ENCODE measurements at places on chromosomes 13 and 19.

- no peak for DNase-seq
Measured at GRCh38 chr13:86399572-86399971, 600.4 kb upstream of the SLITRK6 start.

- DNase-seq: no peak
Measured at GRCh38 chr19:14078411-14078810, 5.8 kb downstream of the MISP3 start.

- DNase-seq: no peak
Measured at GRCh38 chr13:20227288-20227687, 4.8 kb downstream of the GJB6 start.

DNA sequence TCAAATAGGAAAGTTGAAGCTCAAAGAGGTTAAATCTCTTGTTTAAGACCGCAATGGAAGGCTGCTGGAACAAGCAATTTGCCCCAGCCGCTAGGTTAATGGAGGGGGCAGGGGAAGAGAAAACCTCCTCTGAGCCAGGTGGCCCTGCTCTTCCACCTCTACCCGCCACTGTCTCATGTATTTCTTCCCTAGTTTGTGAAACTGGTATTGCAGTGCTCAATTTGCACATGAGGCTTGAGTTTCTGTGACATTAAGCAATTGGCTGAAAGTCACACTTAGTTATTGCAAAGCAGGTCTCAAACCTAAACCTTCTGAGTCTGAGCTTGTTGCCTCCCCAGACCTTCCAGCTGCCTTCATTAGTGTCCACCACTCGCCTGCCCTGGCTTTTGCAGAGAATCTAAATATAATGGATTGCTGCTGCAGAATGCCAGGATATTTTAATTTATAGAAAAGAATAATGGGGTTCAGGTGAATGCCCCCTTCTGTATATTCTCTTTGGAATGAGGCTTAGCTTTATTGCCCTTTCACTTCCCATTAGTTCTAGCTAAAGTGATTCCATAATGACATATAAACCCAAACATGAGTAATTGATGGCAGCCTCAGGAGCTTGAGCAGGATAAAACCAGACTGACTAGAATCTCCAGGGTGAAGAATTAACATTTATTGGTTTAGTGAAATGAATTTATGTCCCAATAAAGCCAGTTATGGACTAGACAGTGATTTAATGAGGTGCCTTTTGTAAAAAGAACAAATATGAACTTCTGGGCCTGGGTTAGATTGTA lies 27.0 kb upstream of the OLFM4 start:
- no peak for DNase-seq

GRCh38 chr19:28049875-28050274 lies 1163.1 kb downstream of the UQCRFS1 start:
- no peak for DNase-seq

DNA sequence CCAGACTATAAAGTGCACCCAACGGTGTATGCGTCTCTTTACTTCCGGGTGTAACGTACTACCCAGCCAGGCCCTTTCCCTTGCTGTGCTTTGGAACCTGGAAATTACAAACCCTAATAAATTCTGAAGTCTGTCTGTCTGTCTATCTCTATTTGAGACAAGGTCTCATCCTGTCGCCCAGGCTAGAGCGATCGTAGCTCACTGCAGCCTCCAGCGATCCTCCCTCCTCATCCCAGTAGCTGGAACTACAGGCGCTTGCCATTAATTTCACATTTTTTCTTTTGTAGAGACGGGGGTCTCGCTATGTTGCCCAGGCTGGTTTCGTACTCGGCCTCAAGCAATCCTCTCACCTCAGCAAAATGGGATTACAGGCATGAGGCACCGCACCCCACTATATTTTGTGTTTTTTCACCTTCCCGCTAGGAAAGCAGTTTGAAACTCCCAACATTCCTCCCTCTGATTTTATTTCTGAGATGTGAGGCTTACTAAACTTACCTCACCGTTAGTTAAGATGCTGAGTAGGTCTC lies 469 bp upstream of the RNF6 start:
- no peak for DNase-seq

GRCh38 chr13:79668201-79668752 lies 187.3 kb downstream of the NDFIP2 start:
- DNase-seq: peak; percentile 16
